Left ventricle myocardium inferior (tissue), 1 donor: ENCODE measurements at places on chromosomes 16 and 17. TPM values are rescaled to one million over a fixed set of nuclear protein-coding genes. Genes with fewer than 3 reads are reported as not detected.
A peak's percentile ranks its signal among the peaks of the same experiment; 100 is the strongest.

DNA sequence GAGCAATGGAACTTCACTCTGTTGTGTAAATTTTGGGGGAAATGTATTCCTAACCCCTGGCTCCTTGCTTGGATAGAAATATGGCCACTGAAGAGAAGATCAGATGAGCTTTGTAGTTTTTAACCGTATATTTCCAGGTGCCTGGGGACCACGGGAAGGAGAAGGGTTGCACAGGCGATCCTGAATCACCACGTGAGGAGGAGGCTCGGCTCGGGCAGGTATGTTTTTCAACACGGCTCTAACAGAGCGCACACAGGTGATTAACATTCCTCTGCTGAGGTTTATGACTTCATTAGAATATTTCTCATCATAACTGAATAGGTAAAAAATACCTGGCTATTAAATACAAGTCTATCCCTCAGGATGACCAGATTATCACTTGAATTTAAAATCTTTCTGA lies 495.0 kb upstream of the ZFHX3 start:
- DNase-seq = no peak

- no peak for DNase-seq
These were observed 204.5 kb upstream of the ZFHX3 start for GRCh38 chr16:73252446-73252845.

GRCh38 chr17:17921192-17922069 lies 50.8 kb downstream of the TOM1L2 start:
- DNase-seq = no peak

- DNase-seq = no peak
These were observed 67.3 kb downstream of the OR1D5 start for GRCh38 chr17:2995886-2996809.

- DNase-seq = no peak
These were observed 1425.1 kb upstream of the CDH8 start for GRCh38 chr16:63461248-63461841.

GRCh38 chr16:6560306-6561100 lies 772.1 kb upstream of the RBFOX1 start:
- no peak for DNase-seq

- peak; percentile 75 for DNase-seq
These were observed 80.5 kb downstream of the SMG6 start for GRCh38 chr17:2222901-2223616.

- DNase-seq = no peak
These were observed 19.5 kb upstream of the GAS7 start for GRCh38 chr17:10217916-10218315.

GRCh38 chr16:84502075-84502474 lies 2.4 kb downstream of the MEAK7 start:
- no peak for DNase-seq

- DNase-seq = no peak
These were observed 1.9 kb downstream of the MSI2 start for GRCh38 chr17:57257895-57258851.

GRCh38 chr17:65173976-65174683 lies 37.0 kb downstream of the RGS9 start:
- no peak for DNase-seq

DNA sequence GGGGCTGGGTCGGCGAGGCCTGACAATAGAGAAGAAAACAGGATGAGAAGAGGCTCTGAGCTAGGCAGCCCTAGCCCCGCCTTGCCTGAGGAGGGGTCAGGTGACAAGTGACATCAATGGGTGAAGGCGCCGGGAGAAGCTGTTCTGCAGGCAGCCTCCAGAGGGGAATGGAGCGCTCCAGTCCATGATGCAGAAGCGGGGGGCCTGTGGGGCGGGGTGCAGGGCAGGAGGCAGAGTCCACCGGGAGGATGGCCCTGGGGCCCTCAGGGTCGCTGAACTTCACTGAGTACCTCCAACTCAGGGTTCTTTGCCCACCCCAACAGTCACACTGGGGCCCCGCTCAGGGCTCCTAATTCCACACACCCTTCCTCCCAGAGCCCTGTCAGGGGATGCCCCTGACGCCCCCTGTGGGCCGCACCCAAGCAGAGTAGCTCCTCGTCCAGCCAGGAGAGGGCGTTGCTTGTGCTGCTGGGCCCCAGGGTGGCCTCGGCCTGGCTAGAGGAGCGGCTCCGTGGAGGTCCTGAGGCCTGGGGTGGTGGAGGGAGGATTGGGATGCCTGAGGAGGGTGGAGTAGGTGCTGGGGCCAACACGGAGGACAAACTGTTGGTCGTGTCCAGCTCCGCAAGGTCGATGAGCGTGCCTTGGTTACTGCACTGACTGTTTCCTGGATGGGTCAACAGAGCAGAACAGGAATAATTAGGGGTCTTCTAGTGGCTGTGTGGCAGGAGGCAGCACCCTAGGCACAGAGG lies 20.8 kb downstream of the GGA3 start:
- DNase-seq = no peak

NDEL1 gene
- 25.0 TPM for total RNA-seq

CMTM2 gene
- total RNA-seq = not detected

KRTAP2-2 gene
- total RNA-seq = not detected

CACNG5 gene
- not detected for total RNA-seq
